CD14-positive monocyte (primary cell): ENCODE measurements at places on chromosomes 5 and 9.

GRCh38 chr9:32811246-32811645 lies 27.9 kb downstream of the TMEM215 start:
- DNase-seq, result no peak

GRCh38 chr5:1123418-1124147 lies 11.7 kb upstream of the SLC12A7 start:
- no peak for DNase-seq

- no peak for DNase-seq
Measured at GRCh38 chr9:114237247-114237646, 81.9 kb downstream of the COL27A1 start.

GRCh38 chr5:143222287-143223231 lies 180.9 kb downstream of the NR3C1 start:
- peak; percentile 71 for DNase-seq

GRCh38 chr5:31213705-31214121 lies 20.2 kb downstream of the CDH6 start:
- DNase-seq, result no peak
